ENCODE measurements at places on chromosomes 16 and 17.

GRCh38 chr17:17994271-17995069 is 21.8 kb downstream of the DRC3 start:
- peak; percentile 87 for DNase-seq

- DNase-seq = peak; percentile 62
Observed at GRCh38 chr17:8708025-8708461, 36.6 kb downstream of the CCDC42 start.

GRCh38 chr16:59701963-59702930 is 968.1 kb upstream of the GOT2 start:
- no peak for DNase-seq

DNA sequence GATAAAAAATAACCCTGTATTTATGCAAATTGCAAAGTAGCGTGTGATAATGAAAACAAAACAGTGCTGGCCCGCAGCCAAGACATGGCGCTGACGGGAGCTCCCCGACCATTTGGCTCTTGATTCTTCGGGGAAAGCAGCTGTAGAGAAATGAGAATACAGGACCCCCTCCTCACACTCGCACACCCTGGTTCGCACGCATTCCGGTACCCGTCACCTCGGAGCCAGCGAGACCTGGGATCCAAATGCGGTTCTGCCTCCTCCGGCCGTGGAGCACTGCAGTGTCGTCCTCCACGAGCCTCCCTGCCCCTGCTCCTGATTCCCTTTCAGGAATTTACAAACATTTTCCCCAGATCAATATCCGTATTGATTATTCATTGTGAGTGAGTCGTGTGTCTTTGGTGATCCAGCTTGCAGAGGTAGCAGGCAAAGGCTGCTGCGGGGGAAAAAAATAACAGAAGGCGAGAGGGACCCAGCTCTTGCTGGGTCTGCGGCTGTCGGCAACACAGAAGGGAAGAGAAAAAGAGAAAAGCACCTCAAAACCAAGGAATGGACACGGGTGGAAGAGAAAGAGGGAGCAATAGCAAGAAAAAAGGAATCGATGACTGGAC is 184.1 kb upstream of the ZFHX3 start:
- DNase-seq = no peak

- DNase-seq = no peak
Observed at GRCh38 chr17:10081571-10082169, 116.7 kb downstream of the GAS7 start.

DNA sequence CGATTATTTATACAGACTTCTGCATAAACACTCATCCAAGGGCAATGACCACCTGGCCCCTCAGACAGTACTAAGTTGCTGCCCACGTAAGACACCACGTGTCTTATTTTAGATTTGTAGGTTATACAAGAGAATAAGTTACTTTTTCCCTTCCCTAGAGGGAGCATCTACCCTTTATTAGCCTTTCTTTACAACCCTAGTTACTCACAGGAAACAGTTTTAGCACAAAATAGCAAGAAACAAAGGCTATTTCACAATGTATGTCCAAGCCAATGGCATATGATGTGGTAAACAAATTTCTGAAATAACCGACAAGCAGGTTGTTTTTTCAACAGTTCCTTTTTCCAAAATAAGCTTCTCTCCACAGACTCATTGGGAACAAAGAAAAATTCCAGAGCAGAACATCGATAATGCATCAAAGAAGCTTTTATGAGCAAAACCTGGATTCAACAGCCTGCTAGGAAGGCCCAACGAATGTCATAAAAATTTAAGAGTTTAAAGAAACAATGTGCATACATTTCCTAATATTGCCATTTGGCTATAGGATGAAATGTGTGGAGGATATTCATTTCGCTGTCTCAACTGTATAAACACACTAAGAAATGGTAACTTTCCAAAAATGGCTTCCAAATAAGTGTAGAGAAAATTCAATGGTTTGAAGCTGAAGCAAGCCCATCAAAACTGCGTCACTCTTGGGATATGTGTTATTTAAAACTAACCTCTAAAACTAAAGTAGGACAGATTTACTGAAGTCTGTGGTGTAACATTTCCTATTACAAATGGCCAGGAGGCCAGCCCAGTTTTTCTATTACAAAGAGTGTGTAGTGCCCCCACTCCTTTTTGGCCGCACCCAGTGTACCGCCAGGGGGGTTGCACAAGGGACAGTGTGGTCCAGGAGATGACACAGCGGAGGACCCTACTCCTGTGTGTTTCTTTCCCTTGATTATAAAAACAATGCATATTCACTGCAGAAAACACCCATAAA is 50.4 kb upstream of the ERN1 start:
- no peak for DNase-seq

GRCh38 chr17:50270435-50271362 is 3.6 kb upstream of the TMEM92 start:
- DNase-seq = peak; percentile 80

DNA sequence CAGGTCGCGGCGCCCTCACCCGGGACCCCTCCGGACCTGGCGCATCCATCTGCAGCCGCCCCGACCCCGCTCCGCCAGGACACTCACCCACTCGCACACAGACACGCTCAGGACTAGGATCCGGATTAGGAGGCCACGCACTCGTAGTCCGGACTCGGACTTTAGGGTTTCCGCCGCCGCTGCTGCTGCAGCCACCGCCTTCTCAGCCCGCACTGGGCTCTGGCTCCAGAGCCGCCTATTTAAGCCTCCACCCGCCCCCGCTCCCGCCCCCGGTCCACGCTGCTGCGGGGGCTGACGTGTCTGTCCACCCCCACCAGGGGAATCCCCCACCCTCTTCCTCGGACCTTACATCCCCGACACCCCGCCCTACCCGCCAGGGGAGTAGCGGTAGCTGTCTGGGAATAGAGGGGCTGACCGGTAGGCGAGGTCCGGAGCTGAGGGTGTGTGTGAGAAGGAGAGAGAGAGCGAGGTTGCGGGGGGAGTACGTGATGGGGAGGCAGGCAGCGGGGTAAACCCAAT is at the start of gene RRAD:
Gene RRAD, minus strand, starts transcription at position 214 of the 519 bp plus-strand sequence. CDS start 356 bp downstream, outside the sequence.
- DNase-seq = no peak

DNA sequence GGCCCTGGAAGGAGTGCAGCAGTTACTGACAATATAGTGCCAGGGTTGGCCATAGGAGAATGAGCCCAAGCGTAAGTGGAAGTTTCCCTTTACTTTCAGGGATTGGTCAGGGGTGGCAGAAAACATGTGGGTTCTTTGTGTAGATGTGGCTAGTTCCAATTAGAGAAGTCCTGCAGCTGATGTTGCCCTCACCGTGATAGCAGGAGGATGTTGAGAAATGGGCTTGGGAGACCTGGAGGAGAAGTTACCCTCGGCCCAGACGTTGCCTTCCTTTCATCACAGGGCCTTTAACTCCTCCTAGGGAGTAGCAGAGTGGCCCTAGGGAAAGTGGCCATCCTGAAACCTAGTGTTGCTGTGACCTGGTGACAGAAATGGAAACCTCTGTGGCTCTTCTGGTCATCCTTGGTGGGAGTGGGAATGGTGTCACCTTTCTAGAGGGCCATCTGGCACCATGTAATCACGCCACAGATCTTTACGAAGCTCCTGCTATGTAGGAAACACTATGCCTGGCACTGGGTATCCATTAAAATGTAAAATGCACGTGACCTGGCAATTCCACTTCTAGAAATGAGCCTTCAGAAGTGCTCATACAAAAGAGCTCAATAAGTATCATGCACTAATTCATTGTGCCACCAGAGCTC is 6.7 kb downstream of the TMEM92 start:
- no peak for DNase-seq

DNA sequence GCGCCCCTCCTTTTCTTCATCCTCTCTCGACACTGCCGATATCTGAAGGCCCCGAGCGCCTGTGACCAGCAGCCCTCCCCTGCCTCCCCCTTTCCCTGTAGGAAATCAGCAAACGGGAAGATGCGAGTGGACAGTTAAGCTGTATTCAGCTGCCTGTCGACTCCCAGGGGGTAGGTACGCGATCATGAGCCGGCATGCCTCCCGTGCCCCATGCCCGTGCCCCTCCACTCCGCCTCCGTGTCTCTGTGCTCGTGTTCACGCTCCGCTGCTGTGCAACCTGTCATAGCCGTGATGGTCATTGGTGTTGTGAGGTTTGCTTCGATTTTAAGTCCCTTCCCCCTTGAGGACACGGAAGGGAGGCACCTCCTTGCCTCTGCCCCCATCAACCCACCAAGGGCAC is 34.4 kb downstream of the CACNA1G start:
- no peak for DNase-seq

Measured in islet precursor cell (in vitro differentiated cells).